NCI-H2081 treated with DMSO at 0.1 percent for 48 hours (cell line): ENCODE measurements at places on chromosomes 3 and 15.

DNA sequence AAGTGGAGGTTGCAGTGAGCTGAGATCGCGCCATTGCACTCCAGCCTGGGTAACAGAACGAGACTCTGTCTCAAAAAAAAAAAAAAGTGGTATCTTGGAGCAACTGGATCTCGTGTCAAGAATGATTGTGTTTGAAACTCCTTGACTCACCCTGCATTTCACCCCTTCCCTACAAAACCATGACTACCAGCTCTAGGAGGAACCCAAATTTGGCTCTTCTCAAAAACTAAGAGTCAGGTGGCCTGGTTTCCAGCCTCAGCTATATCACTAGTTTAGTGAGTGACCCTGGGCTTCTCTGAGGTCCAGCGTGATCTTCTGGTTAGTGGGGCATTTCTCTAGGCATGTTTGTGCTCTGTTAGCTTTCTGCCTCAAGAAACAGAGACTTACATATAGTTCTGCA, 222.1 kb downstream of the FAM43A start:
- no peak for DNase-seq

- DNase-seq = no peak
Observed at GRCh38 chr3:134608771-134609435, 41.9 kb downstream of the KY start.

GRCh38 chr3:19596408-19596807, 337.6 kb downstream of the EFHB start:
- no peak for DNase-seq

DNA sequence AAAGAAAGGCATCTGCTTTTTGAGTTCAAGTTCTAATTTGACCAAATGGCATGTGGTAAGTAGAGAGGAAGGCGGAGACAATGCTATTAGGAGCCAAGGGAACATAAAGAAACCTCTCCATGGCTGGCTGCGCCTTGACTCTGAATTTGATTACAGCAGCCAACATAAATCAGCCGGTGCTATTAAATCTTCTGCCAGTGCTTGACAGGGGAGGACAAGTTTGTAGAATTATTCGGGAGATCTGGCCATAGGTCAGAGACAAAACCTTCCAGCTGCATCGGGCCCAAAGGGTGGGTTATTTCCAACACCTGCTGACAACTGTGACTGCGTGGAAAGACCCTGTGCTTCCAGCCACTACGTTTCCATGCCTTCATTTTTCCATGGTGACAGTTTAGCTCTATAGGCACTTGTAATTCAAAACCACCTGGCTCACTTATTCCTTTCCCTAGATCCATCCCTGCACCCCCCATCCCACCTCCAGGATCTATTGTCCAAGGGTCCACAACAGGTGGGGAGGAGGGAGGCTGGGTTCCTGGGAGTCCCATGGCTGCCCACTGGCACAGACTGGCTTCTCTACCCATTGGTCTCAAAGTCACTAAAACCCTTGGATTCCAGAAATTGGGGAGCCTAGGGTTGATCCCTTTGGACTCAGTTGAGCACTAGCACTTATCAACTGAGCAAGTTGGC, 15.9 kb downstream of the COLQ start:
- DNase-seq = no peak

DNA sequence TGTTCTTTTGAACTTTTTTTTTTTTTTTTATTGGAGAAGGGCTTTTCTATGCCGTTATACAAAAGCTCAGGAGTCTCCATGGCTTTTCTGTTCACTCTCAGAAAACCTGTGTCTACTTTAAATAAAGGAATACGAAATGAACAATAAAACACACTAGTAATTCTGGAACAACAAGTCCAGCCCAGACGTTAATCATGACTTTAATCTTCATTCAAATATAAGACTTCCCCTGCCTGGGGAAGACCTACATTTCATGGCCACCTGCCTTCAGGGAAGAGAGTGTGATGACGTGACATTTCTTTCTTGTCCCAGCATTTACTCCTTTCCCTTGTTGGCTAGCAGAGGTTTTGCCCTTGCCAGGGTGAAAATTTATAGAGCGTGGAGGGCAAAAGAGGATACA, 564.5 kb downstream of the PDCD6IP start:
- no peak for DNase-seq

GRCh38 chr3:28674212-28674611, 325.6 kb upstream of the AZI2 start:
- no peak for DNase-seq

GRCh38 chr15:64333986-64334929, 21.7 kb downstream of the CSNK1G1 start:
- DNase-seq = no peak

GRCh38 chr3:45881078-45882022, 5.0 kb upstream of the CCR9 start:
- no peak for DNase-seq

DNA sequence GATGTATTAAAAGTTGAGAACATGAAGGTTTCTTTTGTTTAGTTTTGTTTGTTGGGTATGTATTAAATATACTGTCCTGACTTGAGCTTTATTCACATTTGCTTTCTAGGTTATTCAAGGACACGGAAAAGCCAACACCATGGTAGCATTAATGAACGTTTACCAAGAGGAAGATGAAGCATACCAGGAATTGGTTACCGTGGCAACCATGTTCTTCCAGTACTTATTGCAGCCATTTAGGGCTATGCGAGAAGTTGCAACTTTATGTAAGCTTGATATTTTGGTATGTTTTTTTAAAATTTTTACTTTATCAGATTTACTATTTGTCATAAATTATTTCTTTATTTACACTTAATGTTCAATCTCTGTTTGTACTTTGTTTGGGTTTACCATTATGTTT, 3.6 kb downstream of the WHAMM start:
- no peak for DNase-seq

DNA sequence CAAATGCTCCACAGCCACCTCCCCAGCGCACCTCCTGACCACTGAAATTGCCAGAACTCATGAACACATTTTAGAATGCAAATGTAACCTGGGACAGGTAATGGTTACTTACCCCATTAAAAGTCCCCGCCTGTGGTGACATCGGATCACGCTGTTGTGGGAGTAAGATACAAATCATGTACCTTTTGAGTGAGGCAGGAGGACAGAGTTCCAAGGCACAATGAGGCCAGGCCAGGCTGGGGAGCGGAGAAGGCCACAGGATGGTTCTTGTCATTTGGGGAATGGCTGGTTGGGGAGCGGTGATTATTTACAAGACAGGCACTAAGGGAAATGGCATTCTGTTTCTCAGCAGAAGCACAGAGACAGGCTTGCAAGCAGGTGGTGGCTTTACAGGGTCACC, 490.0 kb downstream of the EDEM1 start:
- no peak for DNase-seq

DNA sequence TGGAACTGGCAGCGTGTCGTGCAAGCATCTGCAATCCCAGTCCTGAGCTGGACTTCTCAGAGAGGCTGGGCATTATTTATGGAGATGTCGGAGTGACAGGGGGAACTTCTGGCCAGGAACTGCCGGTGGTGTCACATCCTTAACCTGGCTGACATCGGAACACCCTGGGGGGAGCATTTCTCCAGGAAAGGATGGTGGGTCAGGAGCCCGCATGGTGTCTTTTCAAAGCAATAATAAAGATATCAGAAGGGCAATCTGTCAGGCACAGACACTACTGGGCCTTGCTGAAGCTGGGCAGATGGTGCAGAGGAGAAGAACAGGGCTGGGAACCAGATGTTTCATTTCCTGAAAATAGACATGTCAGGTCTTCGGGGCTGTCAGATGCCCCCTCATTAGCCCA, 133.5 kb downstream of the WNT7A start:
- DNase-seq = no peak

DNA sequence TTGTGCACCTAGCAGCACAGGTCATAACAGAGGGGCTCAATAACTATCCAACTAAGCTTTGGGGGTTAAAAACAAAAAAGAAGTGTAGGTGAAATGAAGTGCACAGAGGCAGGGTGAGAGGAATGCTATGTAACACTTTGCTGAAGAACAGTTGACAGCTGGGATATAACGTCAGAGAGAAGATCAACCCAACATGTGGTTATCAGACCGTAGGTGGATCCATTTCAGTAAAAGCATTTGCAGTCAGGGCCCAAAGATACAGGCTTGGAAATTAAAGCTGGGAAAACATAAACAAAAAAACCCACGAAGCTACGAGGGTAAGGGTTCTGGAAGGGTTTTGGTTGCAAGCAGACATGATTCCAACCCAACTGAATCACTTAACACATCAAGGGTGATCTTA, 377.5 kb upstream of the NR2F2 start:
- DNase-seq = no peak

- no peak for DNase-seq
Observed at GRCh38 chr15:34721802-34722438, 32.9 kb downstream of the GJD2 start.
